ENCODE measurements at places on chromosomes 3 and 15. TPM values are rescaled to one million over a fixed set of nuclear protein-coding genes. Genes with fewer than 3 reads are reported as not detected.

The MUC4 gene
- not detected for total RNA-seq

The CERS3 gene
- not detected for total RNA-seq

The SV2B gene
- not detected for total RNA-seq

The CDHR4 gene
- total RNA-seq: not detected

The GATM gene
- 0.29 TPM for total RNA-seq

The UNC13C gene
- not detected for total RNA-seq

The XCR1 gene
- total RNA-seq: not detected

The SLC51B gene
- not detected for total RNA-seq

The UBAP1L gene
- 2.2 TPM for total RNA-seq

The CPN2 gene
- total RNA-seq: not detected

Data from placental pericyte (primary cell).